ENCODE measurements at places on chromosomes 4 and X. TPM values are rescaled to one million over a fixed set of nuclear protein-coding genes. Genes with fewer than 3 reads are reported as not detected.

DNA sequence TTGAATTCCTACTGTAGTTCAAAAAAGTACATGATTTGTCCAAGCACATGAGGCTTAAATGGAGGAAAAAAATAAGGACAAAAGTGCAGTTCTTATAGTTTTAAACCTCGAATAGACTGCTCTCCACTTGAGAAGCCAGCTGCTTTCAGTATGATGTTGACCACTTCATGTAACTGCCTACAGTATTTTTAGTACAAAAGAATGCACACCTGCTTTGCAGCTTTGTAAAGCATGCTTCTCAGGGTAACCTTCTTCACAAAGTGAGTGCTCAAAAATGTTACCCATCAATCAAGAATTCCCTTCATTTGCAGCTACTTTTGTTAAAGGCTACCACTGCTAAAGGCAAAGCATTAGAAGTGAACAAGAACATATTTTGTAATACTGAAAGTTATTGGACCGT lies 83.4 kb upstream of the FAM47B start:
- no peak overlapping the region for H3K4me3 ChIP-seq
- H3K36me3 ChIP-seq, result no peaks in the 10 kb centered on the region
- H3K4me1 ChIP-seq, result no peaks in the 10 kb centered on the region
- no peak for DNase-seq
- H3K27me3 ChIP-seq, result peaks cover 11% of the 10 kb centered on the region
- no peak overlapping the region for H3K27ac ChIP-seq

ETDB gene
- total RNA-seq, result not detected

INTS12 gene
- 17.9 TPM for total RNA-seq

DNA sequence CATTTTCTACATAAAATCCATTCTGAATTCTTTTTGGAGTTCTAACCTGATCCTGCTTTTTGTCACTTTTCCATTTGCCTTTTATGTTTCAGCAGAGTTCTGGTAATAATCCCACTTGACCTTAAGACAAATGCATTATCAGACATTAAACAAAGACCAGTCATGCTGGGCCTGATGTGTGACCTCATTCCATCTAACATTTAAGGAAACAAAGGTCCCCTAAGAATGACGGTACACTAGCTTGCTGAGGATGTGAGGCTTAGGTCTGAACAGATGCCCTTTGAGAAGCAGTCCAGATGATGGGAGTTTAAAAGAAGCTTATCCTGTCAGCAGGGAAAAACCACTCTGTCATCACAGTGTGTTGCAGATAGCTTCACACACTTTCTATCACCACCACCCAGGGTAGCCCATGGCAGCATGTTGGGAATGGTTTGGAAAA lies 38.1 kb upstream of the PDE5A start:
- no peaks in the 10 kb centered on the region for H3K4me1 ChIP-seq
- H3K27me3 ChIP-seq, result no peaks in the 10 kb centered on the region
- no peak overlapping the region for H3K27ac ChIP-seq
- H3K4me3 ChIP-seq, result no peak overlapping the region
- no peak for DNase-seq

GRCh38 chr4:123598331-123598730 lies 201.7 kb downstream of the SPRY1 start:
- no peak for DNase-seq
- peaks cover 16% of the 10 kb centered on the region for H3K4me1 ChIP-seq
- H3K27me3 ChIP-seq, result no peaks in the 10 kb centered on the region
- no peak overlapping the region for H3K27ac ChIP-seq
- H3K4me3 ChIP-seq, result no peak overlapping the region
- no peaks in the 10 kb centered on the region for H3K36me3 ChIP-seq

GRCh38 chr4:96983830-96984229 lies 1143.9 kb downstream of the PDHA2 start:
- H3K27me3 ChIP-seq, result no peaks in the 10 kb centered on the region
- DNase-seq, result no peak
- no peaks in the 10 kb centered on the region for H3K36me3 ChIP-seq
- no peak overlapping the region for H3K27ac ChIP-seq
- H3K4me3 ChIP-seq, result no peak overlapping the region

GIMD1 gene
- not detected for total RNA-seq

- peak overlapping the region; percentile 61 for H3K27ac ChIP-seq
- no peaks in the 10 kb centered on the region for H3K27me3 ChIP-seq
- DNase-seq, result peak; percentile 52
- peaks cover 16% of the 10 kb centered on the region for H3K4me1 ChIP-seq
- H3K36me3 ChIP-seq, result no peaks in the 10 kb centered on the region
Observed at GRCh38 chr4:84944947-84945346, 21.5 kb downstream of the WDFY3 start.

GRCh38 chrX:18368402-18368801 lies 13.9 kb upstream of the SCML2 start:
- no peak overlapping the region for H3K4me3 ChIP-seq
- no peaks in the 10 kb centered on the region for H3K4me1 ChIP-seq
- no peak for DNase-seq
- no peak overlapping the region for H3K27ac ChIP-seq
- no peaks in the 10 kb centered on the region for H3K27me3 ChIP-seq

- no peak for DNase-seq
- H3K27ac ChIP-seq, result no peak overlapping the region
- H3K4me3 ChIP-seq, result no peak overlapping the region
- H3K36me3 ChIP-seq, result no peaks in the 10 kb centered on the region
Observed at GRCh38 chr4:69830192-69830559, 29.8 kb downstream of the SULT1E1 start.

DNA sequence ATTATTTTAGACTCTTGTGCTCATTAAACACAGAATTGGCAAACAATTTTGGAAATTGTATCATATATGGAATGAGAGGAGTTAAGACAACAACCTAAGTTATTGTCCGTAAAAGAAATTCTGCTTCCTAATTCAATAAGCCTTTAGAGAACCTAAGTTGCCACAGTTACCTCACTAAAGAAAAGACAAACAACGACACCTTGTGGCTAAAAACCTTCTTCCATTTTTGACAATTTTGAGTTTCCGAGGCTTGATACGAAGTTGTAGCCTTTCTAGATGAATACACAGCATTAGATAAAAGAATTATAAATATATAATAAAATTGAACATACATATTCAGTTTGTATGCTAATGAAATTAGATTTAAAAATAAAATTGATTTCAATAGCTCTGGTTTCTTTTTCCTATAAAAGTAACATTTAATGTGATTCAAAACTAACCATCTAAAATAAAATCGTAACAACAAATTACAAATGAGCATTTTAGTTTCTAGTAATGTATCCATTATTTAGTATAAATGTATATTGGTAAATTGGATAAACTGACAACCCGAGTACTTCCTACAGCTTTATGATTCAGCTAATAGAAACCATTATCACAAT lies 275.1 kb downstream of the GPM6A start:
- H3K27ac ChIP-seq, result no peak overlapping the region
- H3K27me3 ChIP-seq, result no peaks in the 10 kb centered on the region
- no peak for DNase-seq
- no peaks in the 10 kb centered on the region for H3K4me1 ChIP-seq

DNA sequence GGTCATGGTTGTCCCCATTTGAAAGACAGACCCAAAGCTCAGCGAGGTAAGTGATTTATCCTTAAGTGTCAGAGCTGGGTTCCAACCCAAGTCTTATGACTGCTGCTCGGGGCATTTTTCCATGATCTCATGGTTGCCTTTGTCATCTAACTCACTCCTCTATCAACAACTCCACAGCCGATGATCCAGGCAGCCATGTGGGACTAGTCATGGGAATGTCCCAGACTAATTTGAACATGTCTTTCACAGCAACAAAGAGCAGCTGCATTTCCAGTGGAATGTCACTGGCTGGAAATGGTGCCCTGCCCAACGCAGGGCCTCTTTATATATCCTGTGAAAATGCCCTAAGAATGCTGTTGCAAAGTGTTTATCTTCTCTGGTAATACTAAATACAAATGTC lies 284.8 kb upstream of the PPARGC1A start:
- no peak overlapping the region for H3K4me3 ChIP-seq
- no peak overlapping the region for H3K27ac ChIP-seq
- no peaks in the 10 kb centered on the region for H3K27me3 ChIP-seq
- H3K4me1 ChIP-seq, result no peaks in the 10 kb centered on the region

TMEM255A gene
- total RNA-seq, result 1.5 TPM

DNA sequence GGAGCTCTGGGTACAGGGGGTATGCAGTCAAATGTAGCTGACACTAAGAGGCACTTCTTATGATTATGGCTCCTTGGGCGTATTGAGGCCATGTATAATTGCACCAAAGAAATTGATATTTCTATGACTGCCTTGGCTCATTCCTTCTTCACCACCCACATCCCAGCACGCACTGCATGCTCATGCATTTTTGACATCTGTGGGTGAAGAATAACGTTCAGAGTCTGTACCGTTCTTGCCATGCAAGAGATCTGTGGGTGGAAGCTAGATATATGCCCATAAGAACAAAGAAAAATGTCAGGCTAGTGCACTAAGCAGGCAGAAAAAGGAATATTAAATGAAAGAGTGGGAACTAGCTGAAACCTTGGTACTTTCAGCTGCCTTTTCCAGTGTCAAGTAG lies 93.4 kb downstream of the EMCN start:
- H3K27me3 ChIP-seq, result no peaks in the 10 kb centered on the region
- DNase-seq, result no peak
- no peak overlapping the region for H3K4me3 ChIP-seq
- H3K27ac ChIP-seq, result no peak overlapping the region
- H3K4me1 ChIP-seq, result no peaks in the 10 kb centered on the region
- no peaks in the 10 kb centered on the region for H3K36me3 ChIP-seq

DNA sequence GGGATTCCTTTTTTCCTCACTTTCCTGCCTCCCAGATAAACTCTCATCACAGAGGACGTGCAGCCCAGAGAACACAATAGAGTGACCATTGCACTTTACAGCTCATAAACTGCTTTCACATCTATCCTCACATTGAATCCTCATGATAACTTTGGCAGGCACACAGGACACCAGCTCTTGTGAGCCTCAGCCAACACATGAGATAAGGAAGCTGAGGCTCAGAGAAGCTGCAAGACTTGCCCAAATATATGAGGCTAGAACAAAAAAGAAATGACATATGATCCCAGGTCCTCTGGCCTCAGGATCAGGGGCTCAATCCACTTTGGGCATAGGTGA lies 85.0 kb upstream of the CPEB2 start:
- DNase-seq, result no peak
- no peak overlapping the region for H3K4me3 ChIP-seq
- no peak overlapping the region for H3K27ac ChIP-seq
- no peaks in the 10 kb centered on the region for H3K4me1 ChIP-seq
- H3K27me3 ChIP-seq, result no peaks in the 10 kb centered on the region

DNA sequence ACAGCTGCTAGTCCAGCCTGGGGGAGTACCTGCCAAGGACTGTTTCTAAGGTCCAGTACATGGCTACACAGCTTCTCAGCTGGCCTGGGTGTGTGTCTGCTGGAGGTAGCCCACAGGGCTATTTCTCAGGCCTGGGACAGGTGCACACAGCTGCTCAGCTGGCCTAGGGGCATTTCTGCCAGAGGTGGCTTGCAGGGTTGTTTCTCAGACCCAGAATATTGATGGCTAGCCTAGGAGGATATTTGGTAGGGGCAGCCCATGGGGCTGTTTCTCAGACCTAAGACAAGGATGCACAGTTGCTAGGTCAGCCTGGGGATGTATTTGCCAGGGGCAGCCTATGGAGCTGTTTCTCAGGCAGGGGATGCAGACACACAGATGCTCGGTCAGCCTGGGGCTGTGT lies 29.4 kb downstream of the RAB28 start:
- H3K36me3 ChIP-seq, result no peaks in the 10 kb centered on the region
- no peaks in the 10 kb centered on the region for H3K27me3 ChIP-seq
- H3K4me1 ChIP-seq, result no peaks in the 10 kb centered on the region

GABRG1 gene
- 0.22 TPM for total RNA-seq

DNA sequence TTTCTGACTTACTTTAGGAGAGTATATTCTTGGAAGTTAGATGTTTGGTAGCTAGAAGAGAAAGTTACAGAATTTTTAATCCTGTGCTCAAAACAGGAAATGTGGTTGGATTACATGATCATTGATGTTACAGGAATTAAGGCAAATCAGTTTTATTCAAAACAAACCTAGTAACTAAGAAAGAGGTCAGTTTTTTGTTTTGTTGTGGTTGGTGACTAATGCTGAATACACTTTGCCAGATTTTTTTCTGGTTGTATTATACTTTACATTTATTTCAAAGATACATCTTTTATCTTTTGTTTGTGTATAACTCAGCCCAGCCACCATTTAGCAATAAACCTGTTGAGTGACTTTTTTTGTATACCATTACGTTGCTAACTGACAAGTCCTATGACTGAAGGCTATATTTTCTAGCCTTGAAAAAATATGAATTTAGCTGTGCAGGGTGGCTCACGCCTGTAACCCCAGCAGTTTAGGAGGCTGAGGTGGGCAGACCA lies 116.7 kb downstream of the KLHL8 start:
- no peak for DNase-seq
- H3K27ac ChIP-seq, result peak overlapping the region; percentile 42
- H3K36me3 ChIP-seq, result peaks cover 6% of the 10 kb centered on the region

DNA sequence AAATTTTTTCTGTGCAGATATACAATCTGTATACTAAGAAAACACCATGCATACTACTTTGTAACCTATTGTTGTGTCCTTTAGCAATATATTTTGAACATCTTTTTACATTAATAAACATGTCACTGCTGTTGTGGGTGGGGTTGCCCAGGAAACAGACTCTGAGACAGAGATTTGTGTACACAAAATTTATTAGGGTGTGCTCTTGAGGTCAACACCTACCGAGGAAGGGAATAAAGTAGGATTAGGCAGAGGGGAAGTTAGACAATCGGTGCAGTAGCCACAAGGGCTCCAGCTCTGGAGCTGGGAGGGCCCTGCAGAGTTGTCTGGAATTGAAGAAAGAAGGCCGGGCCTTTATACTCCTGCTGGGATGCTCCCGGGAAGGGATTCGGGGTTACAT lies 56.4 kb downstream of the CXorf58 start:
- no peak overlapping the region for H3K27ac ChIP-seq
- H3K36me3 ChIP-seq, result no peaks in the 10 kb centered on the region
- DNase-seq, result no peak
- H3K4me1 ChIP-seq, result no peaks in the 10 kb centered on the region
- no peak overlapping the region for H3K4me3 ChIP-seq
